ENCODE measurements at places on chromosomes 2 and 18.

- peak; percentile 44 for DNase-seq
These were observed 131.0 kb downstream of the ALPK2 start for GRCh38 chr18:58497845-58498244.

DNA sequence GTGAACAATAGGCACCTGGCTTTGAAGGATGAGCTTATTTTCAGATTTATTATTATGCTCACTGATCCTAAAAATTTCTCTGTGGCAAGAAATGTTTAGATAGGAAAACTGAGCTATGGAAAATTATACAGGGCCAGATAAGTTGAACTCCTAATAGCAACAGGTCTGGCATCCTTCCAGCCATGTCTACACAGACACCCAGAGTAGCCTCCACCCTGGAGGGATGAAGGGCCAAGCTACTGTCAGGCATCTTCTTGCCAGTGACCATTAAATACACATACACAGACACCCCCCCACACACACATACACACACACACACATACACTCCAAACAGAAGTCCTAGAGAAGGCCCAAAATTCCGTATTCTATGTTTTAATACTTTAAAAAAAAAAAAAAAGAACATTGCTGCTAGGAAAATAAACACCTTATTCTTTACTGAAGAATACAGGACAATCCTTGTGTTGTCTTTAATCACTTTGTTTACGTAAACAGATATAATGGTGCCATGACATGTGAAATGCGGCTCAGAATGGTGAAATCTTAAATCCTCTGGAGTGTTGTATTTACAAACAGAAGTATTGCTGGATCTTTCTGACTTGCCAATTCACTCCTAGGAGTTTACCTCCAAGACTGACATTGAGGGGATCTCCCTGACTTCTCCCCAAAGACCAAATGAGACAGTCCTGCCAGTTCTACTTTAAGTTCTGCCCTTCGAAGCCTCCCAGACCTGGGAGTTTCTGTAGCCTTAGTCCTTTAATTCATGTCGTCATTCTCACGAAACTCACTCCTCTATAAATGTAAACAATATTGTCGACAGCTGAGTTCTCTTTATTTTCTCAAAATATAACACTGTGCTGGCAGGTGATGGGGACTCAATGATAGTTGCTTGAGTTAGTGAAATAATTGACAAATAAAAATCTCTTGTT, 163.1 kb downstream of the ANTXR1 start:
- no peak for DNase-seq

DNA sequence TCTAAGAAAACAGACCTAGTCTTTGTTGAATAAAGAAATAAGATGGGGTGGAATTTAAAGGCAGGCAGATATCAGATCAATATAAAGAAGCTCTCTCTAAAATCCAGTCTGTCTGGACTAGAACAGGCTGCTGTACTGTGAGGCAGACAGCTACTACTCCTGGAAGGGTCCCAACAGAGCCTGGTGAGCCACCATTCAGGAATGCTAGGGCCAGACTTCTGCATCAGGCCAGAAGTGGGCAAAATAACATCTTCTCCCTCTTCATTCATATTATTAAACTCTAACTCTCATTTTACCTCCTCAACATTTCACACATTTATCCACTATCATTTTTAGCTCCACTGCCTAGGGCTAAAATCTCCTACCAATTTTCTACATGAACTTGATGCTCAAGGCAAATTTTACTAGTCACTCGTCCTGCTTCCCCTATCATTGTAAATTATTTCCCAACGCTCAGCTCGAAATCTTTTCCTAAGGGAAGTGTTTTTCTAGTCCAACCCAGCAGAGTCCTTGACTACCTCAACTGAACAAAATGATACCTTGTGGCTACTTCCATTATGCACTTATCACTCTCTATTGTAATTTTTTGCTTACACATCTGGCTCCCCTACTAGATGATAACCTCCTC, 45.2 kb upstream of the GLS start:
- DNase-seq: peak; percentile 94

- DNase-seq: peak; percentile 67
These were observed 8.5 kb downstream of the IRS1 start for GRCh38 chr2:226791056-226791486.

DNA sequence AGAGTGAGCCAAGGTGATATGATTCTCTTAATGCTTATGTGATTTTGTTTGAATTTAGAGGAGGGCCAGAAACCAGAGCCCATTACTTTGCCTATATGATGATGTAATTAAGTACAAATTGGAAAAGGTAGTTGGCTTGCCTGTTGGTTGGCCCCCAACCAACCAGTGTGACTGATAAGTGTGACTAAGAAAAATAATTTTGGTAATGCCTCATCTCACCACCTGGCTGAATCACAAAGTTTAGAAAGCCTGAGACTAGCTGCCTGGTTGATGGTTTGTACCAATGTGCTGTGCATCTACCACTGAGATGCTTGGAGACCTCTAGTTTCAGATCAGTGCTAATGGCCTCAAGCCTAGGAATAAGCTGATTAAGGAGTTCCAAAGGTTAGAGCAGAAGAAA, 338.7 kb downstream of the CDH2 start:
- peak; percentile 60 for DNase-seq

DNA sequence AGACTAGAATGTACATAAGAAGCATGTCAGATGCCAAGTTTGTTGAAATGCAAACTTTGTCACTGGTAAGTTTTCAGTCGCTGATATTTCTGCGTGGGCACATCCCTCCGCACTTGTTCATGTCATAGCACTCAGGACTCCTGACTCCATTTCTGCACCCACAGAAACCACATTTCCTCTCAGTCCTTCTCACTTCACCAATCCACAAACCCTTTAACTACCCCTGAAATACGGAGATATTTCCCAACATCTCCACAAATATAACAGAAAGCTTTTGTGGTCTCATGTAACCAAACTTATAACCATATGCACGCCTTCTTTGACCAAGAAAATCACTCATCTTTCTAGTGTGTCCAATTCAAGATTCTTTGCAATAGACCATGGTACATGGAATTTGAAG, 276.9 kb upstream of the ERBB4 start:
- DNase-seq: no peak

DNA sequence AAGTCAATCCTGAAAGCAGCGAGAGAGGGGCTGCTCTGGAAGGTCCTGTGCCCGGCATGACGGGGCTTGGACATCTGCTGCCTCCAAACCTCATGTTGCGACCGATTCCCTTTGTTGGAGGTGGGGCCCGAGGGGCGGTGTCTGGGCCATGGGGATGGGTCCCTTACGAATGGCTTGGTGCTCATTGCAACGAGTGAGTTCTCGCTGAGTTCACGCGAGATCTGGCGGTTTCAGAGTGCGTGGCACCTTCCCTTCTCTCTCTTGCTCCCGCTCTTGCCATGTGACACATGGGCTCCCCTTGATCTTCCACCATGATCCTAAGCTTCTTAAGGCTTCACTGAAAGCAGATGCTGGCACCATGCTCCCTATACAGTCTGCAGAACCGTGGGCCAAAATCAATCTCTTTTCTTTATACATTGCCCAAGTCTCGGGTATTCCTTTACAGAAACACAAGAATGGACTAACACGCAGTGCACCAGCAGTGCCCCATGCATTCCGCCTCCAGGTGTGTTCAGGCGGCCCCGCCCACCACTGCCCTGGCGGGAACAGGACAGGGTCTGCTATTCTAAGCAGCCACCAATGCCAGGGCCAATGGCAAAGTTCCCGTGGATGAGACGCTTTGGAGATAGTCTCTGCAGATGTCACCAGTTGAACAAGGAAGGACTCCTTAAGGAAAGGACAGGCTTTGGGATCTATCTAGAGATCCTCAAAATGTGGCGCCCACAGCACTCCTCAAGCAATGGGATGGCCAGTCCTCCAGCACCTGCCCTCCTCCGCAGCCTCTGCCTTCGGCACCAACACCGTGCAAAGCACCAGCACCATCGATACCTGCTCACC, 63.4 kb downstream of the ZNF516 start:
- DNase-seq: no peak

GRCh38 chr2:39781697-39782096, 2.6 kb upstream of the THUMPD2 start:
- no peak for DNase-seq

DNA sequence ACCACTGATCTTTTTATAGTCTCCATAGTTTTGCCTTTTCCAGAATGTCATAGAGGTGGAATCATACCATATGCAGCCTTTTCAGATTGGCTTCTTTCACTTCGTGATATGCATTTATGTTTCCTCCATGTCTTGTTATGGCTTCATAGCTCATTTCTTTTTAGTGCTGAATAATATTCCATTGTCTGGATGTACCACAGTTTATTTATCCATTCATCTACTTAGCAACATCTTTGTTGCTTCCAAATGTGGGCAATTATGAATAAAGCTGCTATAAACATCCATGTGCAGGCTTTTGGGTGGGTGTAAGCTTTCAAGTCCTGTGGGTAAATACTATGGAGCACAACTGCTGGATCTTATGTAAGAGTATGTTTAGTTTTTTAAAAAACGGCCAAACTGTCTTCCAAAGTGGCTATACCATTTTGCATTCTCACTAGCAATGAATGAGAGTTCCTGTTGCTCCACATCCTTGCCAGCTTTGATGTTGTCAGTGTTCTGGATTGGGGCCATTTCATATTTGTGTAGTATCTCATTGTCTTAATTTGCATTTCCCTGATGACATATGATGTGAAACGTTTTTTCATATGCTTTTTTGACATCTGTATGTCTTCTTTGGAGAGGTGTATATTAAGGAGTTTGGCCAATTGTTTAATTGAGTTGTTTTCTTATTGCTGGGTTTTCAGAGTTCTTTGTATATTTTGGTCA, 20.6 kb downstream of the STPG4 start:
- peak; percentile 14 for DNase-seq

DNA sequence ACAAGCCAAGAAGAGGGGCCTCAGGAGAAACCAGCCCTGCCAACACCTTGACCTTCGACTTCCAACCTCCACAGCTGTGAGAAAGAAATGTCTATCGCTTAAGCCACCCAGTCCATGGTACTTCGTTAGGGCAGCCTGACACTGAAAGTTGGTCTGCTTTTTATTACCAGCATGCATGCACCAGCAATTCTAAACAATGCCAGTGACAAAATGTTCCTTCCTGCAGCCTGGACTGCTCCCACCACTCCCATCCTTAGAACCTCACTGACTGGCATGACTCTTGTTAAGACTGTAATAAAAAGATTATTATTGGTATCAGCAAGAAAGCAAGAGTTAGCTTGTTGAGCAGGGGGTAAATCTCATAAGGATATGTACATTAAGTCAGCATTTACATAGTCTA, 33.6 kb downstream of the TMEM177 start:
- no peak for DNase-seq

All from fibroblast of skin of right biceps (primary cell).